ENCODE measurements at places on chromosomes 2 and 18.

- DNase-seq, result no peak
Measured at GRCh38 chr2:240250985-240251847, 110.8 kb upstream of the OTOS start.

- no peak for DNase-seq
Measured at GRCh38 chr2:178327516-178327915, 123.5 kb downstream of the PRKRA start.

DNA sequence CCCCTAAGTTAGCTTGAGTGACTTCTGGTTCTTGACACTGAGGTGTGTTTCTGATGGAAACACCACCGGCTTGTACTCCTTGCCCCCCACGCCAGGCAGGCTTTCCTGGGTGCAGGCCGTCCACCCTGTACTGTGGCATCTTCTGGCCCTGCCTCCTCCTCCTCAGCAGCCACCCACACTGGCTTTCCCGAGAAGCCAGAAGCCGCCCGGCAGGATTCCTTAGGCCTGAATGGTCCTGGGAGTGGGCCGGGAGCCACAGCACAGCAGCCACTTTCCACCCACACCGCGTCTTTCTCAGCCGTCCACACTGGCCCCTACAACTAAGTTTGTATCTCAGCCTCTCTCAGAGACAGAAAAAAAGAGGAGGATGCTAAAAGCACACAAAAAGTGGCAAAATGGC is 2.1 kb upstream of the HSBP1L1 start:
- no peak for DNase-seq

GRCh38 chr2:179622112-179622511 is 239.3 kb downstream of the ZNF385B start:
- no peak for DNase-seq
